Progenitor cell of endocrine pancreas (in vitro differentiated cells): ENCODE measurements at places on chromosomes 5 and 9.

- no peak for DNase-seq
Measured at GRCh38 chr5:113382731-113383130, 52.1 kb downstream of the TSSK1B start.

DNA sequence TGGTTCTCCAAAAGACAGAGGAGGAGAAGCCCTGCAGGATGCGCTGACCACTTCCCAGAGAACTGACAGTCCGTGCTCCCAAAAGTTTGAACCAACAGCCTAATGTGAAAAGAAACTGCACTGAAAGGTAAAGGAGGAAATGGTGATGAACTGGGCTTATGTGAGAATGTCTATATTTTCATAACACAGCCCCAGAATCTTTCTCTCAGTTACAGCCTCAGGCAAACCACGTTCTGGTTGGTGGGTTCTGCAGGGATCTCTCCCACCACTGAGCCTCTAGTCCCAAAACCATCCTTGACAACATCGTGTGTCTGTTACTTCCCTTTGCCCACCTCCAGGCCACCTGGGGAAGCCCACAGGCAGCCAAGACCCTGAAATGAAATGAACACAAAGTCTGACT is 23.9 kb downstream of the SPARC start:
- no peak for DNase-seq

GRCh38 chr9:136590821-136591752 is 45.2 kb upstream of the NOTCH1 start:
- no peak for DNase-seq

- no peak for DNase-seq
Measured at GRCh38 chr5:97550164-97550563, 367.1 kb upstream of the RIOK2 start.

DNA sequence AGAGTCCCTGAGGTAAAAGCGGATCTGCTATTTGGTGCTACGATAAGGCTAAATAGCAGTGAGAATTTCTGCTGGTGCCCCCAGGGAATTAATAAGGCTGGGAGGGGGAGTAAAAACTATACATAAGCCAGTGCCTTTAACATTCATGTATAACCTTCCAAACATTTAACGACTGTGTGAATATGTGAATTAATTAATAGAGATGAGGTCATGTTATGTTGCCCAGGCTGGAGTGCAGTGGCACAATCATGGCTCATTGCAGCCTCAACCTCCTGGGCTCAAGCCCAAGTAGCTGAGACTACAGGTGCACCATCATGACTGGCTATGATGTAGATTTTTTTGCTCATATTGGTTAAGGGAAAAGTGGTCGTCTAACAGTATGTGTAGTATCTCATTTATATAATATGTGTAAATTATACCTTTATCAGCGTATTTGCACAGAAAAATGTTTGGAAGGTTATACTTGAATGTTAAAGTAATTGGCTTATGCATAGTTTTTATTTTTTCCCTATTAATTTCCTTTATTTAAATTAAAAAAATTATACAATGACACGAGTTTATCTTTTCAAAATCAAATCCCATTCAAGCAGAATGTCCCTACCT is 64.6 kb downstream of the EHMT1 start:
- no peak for DNase-seq

GRCh38 chr5:55836191-55836590 is 15.0 kb upstream of the IL31RA start:
- no peak for DNase-seq

- DNase-seq: no peak
Measured at GRCh38 chr5:93892481-93892880, 151.1 kb upstream of the POU5F2 start.

- peak; percentile 43 for DNase-seq
Measured at GRCh38 chr5:102865510-102866236, 110.6 kb downstream of the PAM start.

DNA sequence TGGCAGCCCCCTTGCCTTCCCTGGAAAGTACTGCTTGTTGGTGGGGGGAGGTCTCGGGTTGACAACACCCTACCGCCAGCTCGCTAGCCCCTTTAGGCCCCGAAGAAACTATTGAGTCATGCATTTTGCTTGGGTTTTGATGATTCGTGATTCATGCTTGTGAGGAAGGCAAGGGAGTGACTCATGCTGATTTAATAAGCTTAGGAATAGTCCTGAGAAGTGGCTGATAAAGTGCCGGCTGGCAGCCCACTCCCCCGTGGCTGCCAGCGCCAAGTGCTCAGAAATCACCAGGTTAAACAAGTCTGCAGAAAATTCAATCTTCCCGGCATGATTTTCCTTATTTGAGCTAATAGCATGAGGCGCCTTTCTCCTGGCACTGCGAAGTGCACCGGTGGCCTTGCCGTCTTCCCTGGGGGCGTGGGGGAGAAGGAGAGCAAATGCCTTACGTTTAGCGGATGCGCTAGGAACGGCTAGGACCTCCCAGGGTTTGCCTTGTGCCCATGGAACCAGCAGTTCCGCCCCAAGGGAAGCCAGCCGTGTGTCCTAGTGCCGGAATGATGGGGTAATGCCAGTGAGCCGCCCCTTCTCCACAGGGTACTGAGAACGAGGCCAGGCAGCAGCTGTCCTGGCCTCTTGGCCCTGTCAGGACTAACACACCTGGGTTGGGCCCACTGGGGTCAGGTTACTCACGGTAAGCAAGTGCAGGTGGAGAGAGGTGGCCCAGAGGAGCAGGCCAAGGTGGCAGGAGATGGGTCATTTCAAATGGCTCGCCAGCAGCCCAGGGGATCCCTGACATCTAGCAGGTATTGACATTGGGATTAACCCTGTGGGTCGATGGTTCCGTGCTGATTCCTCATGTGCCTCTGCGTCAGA is 151.9 kb downstream of the MACROH2A1 start:
- DNase-seq: no peak

DNA sequence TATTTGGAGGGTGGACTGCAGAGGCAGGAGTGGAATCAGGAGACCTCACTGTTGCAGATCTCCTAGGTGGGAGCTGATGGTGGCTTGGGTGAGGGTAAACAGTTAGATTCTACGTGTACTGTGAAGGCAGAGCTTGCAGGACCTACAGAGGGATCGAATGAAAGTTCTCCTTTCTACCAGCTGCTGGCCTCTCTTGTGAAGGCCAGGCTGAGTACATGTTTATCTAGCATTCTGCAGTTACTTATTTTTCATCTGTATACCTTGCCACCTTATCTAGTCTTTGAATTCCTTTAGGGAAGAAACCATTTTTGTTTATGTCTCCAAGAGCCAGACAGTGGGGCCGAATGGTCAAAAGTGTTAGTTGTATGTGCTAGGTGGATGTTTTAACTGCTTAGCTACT is 57.6 kb downstream of the PTTG1 start:
- no peak for DNase-seq

- no peak for DNase-seq
Measured at GRCh38 chr5:78744951-78745534, 96.5 kb upstream of the LHFPL2 start.

GRCh38 chr5:127650022-127650421 is 1.1 kb downstream of the CTXN3 start:
- no peak for DNase-seq

- no peak for DNase-seq
Measured at GRCh38 chr5:83526289-83526688, 54.7 kb downstream of the VCAN start.

- no peak for DNase-seq
Measured at GRCh38 chr9:71672573-71672972, 95.7 kb downstream of the CEMIP2 start.

DNA sequence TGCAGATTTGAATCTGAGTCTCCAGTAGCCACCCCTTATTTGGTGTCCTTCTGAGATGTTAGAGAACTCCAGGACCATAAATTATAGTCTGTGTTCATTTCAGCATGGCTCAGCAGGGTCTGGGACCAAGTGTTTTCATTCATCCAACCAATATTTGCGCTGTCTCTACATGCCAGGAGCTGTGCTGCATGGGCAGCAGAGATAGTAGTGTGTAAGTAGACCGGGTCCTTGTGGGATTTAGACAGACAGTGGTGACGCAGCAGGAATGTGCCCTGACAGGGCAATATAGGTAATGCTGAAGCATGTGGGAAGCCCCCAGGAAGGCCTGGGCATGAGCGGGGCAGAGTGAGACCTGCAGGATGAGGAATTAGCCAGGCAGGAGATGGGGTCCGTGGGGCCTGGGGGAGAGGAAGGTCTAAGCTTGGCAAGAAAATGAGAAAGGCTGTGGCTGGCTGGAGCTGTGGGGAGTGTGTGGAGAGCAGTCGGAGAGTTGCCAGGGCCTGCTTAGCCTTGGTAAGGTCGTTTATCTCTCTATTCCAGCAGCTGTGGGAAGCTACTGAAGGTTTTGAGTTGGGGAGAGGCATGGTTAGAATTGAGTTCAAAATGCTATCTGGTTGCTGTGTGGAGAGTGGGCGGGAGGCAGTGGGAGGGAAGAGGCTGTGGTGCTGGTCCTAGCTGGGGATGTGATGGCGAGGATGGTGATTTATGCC is 16.8 kb downstream of the STXBP1 start:
- no peak for DNase-seq

- DNase-seq: no peak
Measured at GRCh38 chr9:73213300-73213699, 61.6 kb downstream of the ANXA1 start.

DNA sequence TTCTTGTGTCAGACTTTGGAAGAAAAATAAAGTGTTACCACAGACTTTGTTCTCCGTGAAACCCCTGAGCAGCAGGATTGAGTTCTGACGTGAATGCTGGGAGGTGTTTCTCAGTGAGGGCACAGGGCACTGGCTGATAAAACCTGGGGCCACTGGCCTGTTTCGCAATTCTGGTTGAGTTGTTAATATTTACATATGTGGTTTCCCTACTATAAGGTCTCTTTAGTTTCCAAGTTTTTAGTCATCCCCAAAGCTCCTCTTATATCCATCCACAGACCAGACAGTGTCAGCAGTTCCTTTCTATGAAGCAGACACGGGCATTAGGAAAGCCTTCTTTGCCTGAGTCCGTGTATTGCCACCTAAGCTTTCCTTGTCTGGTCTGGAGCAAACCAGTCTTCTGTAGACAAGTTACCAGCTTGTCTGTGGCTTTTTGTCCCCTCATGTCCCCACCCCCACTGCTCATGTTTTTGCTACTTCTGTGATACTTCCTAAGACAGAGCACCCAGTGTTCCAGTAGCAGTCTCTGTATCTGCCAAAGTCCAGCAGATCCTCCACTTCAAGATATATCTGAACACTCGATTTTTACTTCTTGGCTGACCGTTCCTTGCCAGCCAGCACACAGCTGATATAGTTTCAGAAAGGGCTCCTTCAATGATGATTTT is 42.0 kb downstream of the ACO1 start:
- no peak for DNase-seq

GRCh38 chr5:126028336-126028735 is 394.9 kb upstream of the GRAMD2B start:
- no peak for DNase-seq

DNA sequence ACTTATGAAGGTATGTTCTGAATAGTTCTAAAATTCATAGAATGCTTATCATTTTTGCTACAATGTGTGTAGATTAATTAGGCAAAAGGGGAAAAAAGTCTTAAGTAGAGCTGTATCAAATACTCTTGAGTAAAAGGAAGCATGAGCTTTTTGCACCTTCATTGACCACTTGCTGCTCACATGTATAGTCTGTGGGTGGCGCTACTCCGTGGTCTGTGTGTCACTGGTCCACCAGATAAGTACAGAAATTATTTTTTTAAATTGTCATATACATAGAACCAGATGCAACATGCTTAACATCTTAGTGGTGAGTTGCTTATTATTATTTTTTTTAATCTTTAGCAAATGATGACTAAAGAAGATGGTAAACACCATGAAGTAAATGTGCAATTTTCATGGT is 130.2 kb downstream of the MAN2A1 start:
- no peak for DNase-seq

DNA sequence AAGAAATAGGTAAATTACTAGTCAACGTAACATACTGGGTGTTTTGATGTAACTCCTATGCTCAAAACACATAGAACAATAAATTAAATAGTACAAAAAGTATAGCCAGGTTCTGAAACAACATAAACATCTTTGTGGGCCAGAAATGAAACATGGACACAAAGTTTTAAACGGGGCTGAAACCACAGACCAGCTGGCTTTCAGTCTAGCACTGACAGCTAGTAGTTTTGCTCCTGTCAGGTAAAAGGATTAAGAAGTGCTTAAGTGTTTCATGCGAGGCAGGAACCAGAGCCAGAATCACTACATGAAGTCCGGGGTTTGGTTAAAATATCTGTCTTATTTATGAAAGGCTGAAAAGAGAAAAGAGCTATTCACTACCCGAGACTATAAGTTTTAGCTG is 19.5 kb downstream of the DCAF10 start:
- DNase-seq: no peak

- no peak for DNase-seq
Measured at GRCh38 chr9:32989660-32990059, 11.8 kb downstream of the APTX start.

GRCh38 chr9:27308691-27309390 is 11.9 kb upstream of the EQTN start:
- no peak for DNase-seq

GRCh38 chr9:104836235-104836634 is 72.3 kb downstream of the NIPSNAP3B start:
- DNase-seq: no peak

- no peak for DNase-seq
Measured at GRCh38 chr5:149345892-149346222, 558 bp downstream of the GRPEL2 start.

DNA sequence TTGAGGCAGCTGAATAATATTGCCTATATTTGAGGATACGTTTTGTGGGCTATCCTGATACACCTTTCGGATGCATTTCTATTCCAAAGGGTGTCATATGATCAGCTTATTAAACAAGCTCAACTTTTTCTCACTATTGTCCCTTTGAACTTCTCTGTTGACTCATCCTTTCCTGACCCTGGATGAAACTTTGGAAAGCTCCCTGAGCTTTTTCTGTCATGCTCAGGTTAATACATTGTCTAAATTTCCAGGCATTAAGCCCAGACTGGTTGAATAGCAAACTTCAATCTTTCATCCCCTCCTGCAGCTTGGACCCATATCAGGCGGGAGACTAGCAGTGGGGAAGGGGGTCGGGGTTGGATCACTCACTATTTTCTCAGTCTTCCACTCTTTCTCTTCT is 104.9 kb upstream of the PTPN3 start:
- DNase-seq: no peak

GRCh38 chr9:96015876-96016686 is 140.6 kb downstream of the ERCC6L2 start:
- no peak for DNase-seq

DNA sequence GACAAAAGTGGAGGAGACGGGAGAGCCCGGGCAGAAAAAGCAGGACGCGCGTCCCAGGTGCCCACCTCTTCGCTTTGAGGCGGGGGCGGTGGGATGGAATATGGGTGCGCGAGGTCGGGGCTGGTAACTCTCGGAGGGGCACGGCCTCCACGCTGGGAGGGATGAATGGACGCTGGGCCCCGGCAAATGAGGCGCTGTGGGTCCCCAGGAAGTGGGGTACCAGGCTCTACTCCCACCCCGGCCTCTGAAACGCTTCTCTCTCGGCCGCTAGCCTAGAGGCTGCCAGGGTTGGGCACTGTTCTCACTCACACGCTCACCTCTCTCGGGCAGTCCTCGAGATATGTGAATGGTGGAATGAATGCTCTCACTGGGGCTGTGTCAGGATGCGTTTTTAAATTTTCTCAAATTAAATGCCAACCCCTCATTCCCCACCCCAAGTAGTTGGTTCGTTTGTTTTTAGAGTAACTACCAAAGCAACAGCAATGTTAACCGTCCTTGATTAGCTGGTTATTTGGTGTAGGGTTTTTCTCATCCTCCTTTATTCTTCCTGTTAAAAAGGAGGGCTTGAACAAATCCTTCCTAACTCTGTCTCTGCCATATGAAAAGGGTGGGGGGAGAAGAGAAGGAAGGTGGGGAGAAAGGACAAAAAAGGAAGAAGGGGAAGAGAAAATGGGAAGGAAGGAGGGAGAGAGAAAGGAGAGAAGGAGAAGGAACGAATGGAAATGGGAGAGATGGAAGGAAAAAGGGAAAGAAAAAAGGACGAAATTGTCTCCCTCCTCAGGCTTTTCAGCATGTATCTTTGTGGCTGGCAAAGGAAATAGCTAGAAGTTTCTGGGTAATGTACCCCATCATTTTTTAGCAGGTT is 1.3 kb upstream of the EBF1 start:
- no peak for DNase-seq
